Right lung (tissue), 10 donors: ENCODE measurements at places on chromosomes 12 and 14.

GRCh38 chr14:30553311-30553989 lies 5.5 kb upstream of the G2E3 start:
- DNase-seq, result no peak

- no peak for DNase-seq
Measured at GRCh38 chr12:92978607-92979006, 49.5 kb upstream of the EEA1 start.

DNA sequence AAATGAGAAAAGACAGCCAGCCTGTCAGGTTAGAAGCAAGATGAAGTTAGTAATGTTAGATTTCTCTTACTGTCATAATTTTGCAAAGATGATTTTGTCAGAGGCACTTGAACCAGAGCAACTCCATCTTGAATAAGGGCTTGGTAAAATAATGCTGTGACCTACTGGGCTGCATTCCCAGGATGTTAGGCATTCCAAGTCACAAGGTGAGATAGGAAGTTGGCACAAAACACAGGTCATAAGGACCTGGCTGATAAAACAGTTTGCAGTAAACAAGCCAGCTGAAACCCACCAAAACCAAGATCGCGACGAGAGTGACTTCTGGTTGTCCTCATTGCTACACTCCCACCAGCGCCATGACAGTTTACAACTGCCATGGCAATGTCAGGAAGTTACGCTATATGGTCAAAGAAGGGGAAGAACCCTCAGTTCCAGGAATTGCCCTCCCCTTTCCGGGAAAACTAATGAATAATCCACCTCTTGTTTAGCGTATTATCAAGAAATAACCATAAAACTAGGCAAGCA lies 1313.5 kb upstream of the TMEM132C start:
- no peak for DNase-seq

- no peak for DNase-seq
Measured at GRCh38 chr14:37034410-37035285, 137.8 kb downstream of the SLC25A21 start.

DNA sequence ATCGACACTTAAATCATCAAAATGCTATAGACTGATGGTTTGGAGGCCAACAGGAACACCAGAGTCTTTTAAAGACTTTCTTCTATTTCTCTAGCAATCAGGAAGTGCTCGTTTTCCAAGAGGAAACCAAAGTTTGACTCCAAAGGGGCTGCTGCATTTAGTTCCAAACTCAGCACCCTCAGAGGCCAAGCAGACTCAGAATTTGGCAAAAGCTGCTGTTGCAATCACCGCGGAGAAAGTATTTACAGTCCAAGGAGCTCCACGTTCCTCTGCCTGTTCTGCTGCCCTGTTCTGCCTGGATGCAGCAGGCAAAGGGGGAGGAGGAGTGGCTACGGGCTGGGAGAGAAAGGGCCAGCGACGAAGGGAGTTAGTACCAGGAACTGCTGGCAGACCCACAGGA lies 325.1 kb downstream of the BCL11B start:
- peak; percentile 79 for DNase-seq

DNA sequence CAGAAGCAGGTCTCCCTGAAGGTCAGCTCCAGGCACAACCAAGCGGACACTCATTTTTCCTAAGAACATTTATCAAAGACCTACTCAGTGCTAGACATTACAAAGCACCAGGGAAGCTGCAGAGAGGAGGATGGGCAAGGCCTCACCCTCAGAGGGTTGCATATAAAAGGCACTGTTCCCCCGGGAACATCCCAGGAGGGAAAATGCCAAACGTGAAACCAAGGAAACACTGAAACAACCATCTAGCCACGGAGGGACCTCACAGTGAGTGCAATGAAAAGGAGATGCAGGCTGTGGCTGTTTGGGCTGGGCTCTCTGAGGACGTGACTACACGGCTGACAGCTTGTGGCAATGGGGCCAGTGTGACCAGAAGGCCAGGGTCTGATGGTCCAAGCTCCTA lies 117.4 kb upstream of the VASH1 start:
- DNase-seq, result no peak
